Putamen (tissue), 1 donor: ENCODE measurements at places on chromosomes 6 and 20.

DNA sequence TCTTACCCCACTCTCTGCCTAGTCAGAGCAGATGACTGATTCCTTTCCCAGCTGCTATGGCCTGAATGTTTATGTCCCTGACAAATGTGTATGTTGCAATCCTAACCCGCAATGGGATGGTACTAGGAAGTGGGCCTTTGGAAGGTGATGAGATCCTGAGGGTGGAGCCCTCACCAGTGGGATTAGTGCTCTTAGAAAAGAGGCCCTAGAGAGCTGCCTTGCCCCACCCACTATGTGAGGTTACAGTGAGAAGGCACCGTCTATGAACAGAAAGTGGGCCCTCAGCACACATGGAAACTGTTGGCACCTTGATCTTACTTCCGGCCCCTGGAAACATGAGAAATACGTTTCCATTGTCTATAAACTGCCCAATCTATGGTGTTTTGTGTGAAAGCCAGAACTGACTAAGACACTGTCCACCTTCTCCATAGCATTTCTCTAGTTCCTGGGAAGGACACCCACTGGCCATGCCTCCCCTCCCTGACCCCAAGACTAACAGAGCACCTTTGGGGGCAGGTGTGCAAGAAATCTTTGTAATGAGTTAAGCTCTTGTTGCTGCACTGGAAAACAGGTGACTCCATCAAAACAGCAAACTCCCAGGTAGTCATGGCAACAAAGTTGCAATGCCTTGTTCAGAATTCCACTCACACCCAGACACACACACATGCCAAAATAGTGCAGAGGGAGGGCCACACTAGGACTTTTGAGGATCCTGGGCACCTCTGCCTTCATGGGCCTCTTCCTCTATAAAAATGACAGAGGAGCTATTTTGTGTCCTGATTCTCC lies 16.2 kb downstream of the GABRR2 start:
- peak; percentile 26 for DNase-seq

DNA sequence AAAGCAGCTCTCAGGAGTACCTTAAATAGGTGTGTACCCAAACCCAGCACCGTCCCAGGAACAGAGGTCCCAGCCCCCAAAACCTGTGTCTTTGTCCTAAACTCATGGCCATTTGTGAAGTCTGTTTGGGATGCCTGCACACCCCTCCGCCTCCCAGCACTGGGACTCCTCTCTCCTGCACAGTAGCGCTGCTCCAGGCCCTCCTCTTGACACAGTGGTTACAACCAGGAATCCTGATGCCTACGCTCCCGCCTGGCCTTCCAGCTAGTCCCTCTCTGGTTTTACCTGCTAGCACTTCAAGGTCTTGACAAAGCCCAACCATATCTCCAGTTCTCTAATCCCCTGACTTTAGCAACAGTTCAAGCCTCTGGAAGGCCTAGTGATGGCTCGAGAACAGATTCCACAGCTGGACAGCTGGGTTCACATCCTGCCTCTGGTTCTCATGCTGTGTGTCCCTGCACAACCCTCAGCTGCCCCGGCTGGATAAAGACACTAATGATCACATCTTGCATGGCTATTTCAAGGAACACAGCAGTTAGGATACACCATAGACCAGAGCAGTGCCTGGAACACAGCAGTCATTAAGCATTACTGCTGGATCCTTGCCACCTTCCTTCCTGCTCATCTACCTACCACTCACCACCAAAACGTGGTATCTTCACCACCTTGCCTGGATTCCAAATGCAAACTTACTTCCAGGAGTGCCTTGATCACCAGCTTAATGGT lies 5.6 kb downstream of the PSMA7 start:
- no peak for DNase-seq

- no peak for DNase-seq
Observed at GRCh38 chr20:53003420-53004154, 31.4 kb downstream of the TSHZ2 start.

DNA sequence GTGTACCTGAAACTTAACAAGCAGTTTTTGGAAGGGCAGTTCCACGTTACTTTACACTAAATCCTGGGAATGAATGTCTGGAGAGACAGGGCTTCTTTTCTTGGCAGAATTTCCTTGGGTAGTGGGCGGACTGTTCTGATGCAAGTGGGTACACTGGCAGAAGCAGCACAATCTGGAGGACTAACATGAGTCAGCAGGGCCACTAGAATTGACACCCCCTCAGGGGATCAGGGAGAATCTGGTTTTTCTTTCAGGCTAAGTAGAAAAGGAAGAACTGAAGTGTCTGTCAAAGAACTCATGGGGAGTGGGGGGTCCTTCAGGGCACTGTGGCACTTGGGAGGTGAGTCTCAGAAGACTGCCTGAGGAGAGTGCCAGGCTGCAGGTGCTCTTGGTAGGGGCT lies 34.6 kb downstream of the PANK2 start:
- DNase-seq, result peak; percentile 75

DNA sequence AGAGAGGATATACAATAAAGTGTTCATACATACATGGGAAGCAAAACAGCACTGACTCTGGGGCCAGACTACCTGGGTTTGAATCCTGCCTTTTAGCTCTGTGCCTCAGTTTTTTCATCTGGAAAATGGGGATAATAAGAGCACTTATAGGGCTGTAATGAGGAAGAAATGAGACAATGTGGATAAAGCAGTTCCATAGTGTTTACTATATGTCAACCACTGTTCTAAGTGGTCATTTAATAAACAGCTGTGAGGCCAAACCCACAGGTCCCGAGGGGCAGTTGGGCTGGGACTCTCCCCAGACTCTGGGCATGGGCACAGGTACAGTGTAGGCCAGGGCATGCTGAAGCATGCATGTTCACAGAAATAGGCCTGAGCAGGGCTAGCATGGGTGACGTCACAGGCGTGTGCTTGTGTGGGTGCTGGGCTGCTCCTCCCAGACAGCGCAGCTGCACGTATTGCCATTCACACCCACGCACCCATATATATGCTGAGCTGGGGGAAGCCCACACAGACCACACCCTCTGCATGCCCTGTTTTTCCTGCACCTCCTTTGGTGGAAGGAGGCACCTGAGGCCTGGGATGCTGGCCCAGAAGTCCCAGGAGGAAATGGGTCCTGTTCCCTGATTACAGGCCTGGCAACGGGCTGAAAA lies 3.5 kb upstream of the PLCG1 start:
- peak; percentile 80 for DNase-seq

DNA sequence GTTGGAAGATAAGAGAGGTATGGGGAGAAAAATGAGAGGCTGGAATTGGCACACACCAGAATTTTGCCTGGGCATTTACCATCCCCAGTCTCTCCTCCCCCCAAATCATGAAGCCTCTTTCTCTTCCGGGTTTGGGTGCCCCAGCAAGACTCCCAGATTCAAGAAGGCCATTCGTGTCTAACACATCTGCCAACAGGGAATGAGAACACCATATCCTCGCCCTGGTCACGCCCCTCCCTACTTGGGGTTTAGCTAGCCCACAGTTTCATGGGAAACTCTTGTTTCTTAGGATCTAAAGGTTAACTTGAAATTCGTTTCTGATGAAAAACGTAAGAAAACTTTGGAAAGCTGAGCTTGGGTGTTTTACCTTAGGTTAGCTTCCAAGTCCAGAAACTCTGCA lies 105.5 kb upstream of the TMEM170B start:
- no peak for DNase-seq

DNA sequence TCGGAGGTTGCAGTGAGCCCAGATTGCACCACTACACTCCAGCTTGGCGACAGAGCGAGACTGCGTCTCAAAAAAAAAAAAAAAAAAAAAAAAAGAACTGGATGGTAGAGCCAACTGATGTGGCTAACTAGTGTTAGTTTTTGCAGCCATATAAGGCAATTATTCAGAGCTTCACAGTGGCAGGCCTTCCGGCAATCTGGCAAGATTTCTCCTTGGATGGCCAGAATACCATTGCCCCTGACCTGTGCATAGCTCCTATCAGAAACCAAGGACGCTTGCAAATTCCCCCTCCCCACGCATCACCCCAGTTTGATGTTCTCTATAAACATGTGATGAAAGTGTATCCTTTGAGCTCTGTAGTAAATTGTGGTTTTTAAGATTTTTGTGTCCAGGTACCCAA lies 127.0 kb downstream of the RNF144B start:
- DNase-seq, result no peak

DNA sequence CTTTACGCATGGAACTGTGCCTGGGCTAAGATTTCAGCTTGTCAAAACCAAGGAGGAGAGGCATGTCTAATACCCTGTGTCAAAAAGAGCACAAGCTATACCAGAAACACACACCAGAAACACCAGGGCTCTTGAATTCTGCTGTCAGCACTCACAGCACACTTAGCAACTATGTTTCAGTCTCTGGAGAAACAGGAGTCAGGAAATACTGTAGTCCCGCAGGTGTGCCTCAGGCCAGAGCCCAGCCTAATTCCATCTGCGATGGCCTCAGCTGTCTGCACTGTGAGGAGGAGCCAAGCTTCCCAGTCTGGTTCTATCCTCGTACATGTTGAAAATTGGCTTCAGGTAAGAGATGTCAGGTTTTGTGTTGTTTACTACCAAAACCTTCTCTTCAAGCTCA lies 31.6 kb downstream of the MTRES1 start:
- no peak for DNase-seq

DNA sequence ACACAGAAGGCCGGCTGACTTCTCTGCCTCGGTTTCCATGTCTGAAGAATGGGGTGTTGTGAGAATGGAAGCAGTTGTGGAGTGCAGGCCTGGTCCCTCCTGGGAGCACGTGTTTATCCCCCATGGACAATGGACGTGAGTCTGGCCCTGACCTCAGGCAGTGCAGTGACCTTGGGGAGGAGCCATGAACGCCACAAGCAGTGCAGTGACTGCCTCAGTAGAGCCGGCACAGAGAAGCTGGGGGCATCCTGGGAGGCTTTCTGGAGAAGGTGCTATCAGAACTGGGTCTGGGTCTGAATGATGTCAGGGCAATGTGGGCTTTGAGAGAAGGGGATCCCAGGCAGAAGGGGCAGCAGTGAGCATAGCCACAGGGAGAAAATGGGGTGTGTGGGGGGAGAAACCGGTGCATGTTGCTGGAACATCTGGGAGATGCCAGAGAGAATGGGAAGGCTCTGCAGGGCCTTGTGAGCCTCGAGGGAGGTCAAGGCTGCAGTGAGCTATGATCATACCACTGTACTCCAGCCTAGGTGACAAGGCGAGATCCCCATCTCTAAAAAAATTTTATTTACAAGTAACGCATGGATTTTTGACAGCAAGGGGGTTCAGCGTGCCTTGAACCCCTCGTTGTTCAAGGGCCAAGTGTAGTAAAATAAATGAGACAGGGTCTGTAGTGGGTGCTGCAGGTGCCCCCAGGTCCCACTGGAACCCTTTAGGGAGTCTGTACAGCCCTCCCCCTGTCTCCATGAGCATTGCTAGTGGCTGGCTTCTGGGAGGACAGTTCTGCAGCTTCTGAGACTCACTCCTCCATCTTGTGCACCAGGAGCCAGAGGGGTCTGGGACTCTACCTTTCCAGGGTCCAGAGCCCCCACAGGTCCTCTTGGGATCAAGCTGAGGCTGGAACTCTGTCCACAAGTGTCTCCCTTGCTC lies 27.0 kb upstream of the ZBP1 start:
- no peak for DNase-seq

DNA sequence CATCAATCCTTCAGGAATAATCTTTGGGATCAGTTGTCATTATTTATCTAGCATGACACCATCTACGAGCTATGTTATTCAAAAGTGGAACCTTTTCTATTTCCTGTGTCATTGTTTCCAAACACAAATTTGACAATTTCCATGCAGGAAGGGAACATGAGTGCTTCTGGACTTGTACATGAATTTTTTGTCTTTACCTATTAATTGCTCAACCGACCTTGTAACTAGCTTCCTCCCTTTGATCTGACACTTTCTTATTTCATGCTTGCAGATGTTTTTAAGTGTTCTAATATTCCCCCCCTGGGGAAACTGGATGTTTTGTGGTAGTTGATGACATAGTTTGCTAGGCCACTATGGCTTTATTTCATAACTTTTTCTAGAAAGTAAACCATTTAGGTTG lies 139.4 kb downstream of the BMP2 start:
- DNase-seq, result no peak

- DNase-seq, result no peak
Observed at GRCh38 chr20:22762576-22763256, 178.3 kb upstream of the FOXA2 start.

DNA sequence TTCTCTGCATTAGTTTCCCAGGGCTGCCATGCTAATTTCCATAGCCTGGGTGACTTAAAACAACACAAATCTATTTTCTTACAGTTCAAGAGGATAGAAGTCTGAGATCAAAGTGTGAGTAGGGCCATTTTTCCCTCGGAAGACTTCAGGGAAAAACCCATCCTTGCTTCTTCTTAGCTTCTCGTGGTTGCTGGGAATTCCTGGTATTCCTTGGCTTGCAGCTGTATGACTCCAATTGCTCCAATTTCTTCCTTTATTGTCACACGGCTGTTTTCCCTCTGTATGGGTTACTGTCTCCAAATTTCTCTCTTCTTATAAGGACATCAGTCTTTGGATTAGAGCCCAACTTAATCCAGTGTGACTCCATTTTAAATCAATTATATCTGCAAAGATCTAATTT lies 128.4 kb upstream of the JAG1 start:
- no peak for DNase-seq

DNA sequence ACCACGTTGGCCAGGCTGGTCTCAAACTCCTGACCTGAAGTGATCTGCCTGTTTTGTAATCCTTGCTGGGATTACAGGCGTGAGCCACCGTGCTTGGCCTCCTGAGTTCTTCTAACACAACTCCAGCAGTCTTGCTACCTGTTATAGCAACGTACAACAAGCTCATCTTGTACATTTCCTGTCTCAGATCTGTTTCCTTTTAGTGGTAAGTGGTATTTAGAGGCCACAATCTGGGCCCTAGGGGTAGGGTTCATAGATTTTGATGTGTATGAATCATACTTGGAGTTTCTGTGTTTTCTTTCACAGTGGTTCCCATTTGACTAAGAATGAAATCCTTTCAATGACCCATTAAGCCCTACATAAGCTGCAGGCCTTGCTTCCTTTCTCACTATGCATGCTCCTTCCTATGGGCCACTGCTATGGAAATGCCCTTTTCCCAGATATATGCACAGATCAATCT lies 27.1 kb upstream of the SYNCRIP start:
- no peak for DNase-seq

DNA sequence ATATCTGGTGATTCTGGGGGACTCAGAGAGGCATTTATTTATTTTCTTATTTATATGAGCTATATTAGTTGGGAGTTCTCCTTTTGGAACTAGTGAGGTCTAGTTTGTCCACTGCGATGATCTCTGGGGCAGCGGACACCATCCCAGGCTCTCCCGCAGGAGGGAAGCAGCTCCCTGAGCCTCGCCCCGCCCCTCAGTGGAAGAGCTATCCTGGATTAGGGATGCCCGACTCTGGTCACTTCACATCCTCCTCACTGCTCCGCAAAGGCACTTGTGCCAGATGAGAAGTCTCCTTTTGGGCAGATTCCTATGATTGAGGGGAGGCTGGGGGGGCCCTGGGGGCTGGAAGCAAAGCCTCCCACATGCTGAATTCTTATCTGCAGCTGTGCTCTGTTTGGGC lies 3.6 kb upstream of the MAS1 start:
- DNase-seq, result no peak

DNA sequence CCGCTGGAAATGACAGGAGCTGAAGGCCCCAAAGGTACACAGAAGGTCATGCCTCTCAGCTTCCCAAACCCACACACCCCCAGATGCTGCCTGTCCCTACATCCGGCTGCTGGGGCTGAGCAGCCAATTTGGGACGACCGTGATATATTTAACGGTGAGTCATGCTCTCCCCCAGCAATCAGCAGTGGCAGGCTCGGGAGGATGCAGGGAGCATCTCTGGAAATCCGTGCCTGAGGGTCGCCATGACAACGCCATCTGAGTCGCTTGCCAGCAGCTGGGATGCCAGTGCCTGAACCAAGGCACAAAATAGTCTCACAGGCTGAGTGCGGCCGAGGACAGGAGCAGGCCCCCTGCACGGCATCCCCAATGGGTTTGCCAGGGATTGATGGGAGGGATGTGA lies 57.9 kb downstream of the KCNB1 start:
- DNase-seq, result peak; percentile 80

- no peak for DNase-seq
Observed at GRCh38 chr6:218153-219018, 73.9 kb upstream of the DUSP22 start.
